ENCODE measurements at places on chromosomes 7 and 10.

GRCh38 chr10:53477313-53477675, 704.7 kb upstream of the MBL2 start:
- no peak for DNase-seq

DNA sequence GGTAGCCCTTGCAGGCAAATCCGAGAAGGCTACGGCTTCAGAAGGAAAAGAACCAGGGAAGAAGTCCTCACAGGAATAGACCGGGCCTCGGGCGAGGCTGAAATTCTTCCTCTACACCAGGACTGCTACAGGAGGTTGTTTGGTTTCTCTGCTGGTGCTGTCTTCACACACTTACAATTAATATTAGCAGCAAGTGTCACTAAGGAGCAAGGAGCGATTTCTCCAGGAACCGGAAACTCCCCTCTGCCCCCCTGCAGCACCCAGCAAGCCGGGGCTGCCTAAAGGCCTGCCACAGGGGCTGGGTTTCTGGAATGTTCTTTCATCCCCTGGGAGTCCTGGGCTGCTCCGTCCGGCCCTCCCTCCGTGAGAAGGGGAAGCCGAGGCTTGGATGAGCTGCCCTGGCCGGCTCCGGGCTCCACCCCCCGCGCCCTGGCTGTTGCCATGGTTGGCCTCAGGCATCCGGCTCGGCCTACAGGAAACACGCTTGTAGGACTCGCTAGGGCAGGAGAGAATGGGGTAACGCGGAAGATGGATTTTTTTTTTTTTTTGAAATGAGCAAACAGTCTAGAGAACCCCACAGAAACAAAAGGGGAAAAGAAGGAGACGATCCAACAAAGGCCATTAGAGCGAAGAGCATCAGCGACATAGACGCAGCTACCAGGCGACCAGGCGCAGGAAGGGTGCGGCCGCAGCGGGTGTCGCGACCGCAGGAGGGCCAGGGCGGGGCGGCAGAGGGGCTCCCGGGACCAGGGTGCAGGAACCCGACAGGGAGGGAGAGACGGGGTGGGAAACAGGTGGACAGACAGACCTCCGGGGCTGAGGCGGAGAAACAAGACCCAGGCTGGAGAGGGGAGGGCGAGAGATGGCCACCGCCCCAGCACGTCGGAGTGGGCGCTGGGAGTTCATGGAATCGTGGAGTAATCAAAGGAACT, 33.0 kb downstream of the EN2 start:
- DNase-seq: no peak

GRCh38 chr10:16673443-16673842, 143.8 kb downstream of the RSU1 start:
- no peak for DNase-seq

DNA sequence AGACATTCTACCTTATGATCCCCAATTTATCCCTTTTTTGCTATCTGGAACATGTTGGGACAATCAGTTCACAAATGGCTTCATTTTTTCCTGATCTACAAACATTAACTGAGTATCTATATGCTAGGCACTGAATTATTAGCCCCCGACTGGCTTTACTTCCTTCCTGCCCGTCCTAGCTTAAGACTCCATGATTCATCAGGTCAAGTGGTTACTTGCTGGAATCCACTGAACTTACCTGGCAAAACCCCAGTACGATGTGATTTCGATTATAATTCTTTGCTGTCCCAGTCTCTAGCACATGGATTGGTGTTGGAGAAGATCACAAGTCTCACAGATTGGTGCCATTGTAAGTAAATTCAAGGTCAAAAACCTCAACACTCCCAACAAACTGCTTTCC, 77.1 kb downstream of the ORC5 start:
- no peak for DNase-seq

- DNase-seq: no peak
These were observed 7.5 kb upstream of the KLF14 start for GRCh38 chr7:130741331-130741995.

GRCh38 chr10:62076891-62077290, 175.4 kb downstream of the ARID5B start:
- DNase-seq: no peak

DNA sequence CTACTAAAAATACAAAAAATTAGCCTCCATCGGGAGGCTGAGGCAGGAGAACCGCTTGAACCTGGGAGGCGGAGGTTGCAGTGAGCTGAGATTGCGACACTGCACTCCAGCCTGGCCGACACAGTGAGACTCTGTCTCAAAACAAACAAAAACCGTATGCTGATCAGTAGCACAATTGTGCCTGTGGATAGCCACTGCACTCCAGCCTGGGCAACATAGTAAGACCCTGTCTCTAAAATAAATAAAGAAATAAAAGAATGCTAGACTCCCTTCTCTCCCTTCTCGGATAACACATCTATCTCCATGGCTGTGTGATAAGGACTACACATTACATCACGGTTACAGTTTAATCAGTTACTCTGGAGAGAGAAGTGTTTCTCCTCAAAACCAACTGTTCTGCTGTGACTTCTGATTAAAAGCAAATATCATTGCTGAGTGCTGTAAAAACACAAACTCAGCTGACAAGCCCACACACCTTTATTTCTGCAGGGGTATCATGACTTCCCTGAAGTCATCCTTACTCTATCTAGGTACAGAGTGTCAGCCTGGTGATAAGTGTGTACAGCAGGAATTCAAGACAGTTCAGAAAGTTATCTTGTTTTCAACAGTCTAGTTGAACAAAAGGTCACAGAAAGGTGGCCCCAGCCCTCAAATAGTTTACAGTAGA, 5.3 kb upstream of the ARHGAP19 start:
- no peak for DNase-seq

- peak; percentile 41 for DNase-seq
These were observed 5.0 kb upstream of the ANKRD61 start for GRCh38 chr7:6026011-6026819.

GRCh38 chr10:124306922-124307371, 111.8 kb downstream of the OAT start:
- DNase-seq: no peak

DNA sequence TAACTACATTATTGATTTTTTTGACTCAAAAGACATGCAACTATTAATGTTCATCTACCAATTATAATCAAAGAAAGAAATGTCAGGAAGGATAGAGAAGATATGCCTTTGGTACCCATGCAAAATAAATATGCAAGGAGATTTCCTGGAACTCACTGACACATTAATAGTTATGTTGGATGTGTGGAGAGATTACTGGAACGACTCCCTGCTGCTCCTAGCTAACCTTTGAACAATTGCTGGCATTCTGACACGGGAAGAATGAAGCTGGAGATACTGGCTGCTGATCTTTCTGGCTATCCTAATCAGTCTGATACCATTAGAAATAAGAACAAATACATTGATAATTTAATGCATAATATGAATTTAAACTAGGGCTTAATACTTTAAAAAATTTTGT, 507.9 kb upstream of the NRG3 start:
- DNase-seq: no peak

- DNase-seq: no peak
These were observed 676.4 kb upstream of the NRP1 start for GRCh38 chr10:34010891-34011290.

DNA sequence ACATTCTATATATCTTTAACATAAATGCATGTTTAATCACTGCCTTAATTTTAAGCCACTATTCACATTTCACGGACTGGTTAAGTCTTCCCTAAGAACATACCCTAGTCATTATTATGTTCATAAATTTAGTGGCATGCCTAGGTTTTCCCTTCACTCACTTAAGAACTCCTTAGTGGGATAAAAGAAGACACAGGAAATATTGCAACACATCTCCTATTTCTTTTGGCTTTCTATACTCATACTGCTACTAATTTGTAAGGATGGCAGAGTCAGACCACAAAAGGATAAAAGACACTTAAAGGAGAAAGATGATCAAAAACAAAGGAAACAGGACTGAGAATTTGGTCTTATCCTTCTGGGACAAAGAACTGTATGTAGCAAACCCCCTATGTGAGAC, 951.4 kb downstream of the SORCS3 start:
- DNase-seq: no peak

DNA sequence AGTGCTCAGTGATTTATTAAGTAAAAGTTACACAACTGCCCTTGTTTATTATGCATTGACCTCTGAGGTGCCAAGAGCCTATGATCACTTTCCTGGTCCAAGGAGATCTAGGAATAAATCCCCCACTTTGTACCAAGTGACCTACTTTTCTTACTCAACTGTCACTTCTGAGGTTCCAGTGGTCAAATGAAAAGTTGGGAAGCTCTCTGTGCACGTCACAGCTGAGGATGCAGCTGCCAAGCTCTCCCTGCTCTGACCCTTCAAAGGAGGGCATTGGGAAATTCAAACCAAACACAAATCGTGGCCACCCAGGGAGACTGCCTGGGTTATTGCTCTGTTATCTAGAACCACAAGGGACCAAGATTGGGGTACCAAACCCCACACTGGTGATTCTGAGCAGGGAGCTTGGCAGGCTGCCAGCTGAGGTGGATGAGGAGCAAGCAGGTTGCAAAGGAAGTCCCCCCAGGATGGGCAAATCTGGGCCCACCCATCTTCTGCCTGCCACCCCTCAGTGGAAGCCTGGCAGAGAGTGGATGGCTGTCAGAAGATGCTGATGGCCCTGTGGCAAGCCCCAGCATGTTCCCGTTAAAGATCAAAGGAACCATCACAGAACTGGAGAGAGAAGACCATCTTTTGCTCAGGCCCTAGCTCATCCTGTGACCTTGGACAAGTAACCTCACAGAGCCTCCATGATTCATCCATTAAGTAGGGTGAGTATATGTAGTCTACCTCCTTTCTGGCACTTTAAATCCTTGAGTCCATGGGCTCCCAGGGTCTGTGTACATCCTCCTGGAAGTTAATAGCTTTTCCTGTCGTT, 106.8 kb downstream of the PPP1R3C start:
- DNase-seq: no peak

DNA sequence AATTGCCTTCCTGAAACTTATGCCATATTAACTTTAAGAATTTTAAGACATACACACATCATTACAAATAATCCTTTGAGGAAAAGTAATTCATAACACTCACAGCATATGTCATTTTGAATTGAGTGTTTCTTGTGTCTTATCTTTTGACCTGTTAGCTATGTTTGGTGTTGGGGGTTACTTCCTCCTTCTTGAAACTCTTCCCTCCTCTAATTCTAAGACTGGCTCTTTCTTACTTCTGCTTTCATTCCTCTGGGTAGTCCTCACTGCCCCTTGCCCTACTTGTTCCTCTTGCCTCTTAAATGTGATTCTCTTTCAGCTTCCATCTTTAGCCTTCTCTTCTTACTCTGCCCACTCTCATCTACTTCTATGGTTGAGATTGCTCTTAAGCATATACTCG, 28.3 kb upstream of the PIP4K2A start:
- DNase-seq: no peak

GRCh38 chr7:118080947-118081346, 103.0 kb upstream of the LSM8 start:
- no peak for DNase-seq

- DNase-seq: no peak
These were observed 38.4 kb downstream of the KLF6 start for GRCh38 chr10:3746634-3747033.
